ENCODE measurements at places on chromosomes 11 and 22.
A peak's percentile ranks its signal among the peaks of the same experiment; 100 is the strongest.

GRCh38 chr22:48744967-48745841, 1082.5 kb downstream of the BRD1 start:
- DNase-seq, result peak; percentile 7

GRCh38 chr22:29617922-29618629, 14.6 kb downstream of the NF2 start:
- DNase-seq, result no peak

DNA sequence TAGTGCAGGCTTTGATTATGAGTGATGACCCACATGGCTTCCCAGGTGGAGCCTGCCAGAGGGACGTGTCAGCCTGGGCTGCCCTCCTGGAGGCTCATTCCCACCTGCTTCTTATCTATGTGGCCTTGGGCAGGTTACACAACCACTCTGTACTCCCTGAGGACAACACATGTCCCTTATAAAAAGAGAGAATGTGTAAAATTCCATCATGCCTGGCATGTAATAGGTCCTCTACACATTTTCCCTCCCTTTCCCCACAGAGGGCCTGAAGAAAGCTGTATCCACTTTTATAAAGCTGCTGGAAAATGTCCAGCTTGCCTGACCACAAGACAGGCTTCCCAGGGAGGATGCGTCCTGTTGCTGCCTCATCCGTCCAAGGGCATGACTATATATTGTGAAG, 55.0 kb upstream of the VSTM5 start:
- DNase-seq, result no peak

GRCh38 chr11:99271527-99271926, 250.8 kb downstream of the CNTN5 start:
- DNase-seq, result no peak

DNA sequence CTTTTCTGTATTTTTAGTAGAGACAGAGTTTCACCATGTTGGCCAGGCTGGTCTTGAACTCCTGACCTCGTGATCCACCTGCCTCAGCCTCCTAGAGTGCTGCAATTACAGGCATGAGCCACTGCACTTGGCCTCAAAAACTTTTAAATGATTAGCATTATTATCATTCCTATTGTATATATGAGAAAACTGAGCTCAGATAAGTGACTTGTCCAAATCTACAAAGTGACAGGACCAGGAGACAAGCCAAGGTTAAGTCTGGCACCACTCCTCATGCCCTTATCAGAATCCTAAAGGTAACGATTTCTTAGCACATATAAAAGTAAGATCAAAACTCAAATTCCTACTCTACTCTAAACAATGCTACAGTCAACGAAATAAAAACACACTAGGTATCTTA, 32.2 kb upstream of the CHRNA10 start:
- DNase-seq, result no peak

DNA sequence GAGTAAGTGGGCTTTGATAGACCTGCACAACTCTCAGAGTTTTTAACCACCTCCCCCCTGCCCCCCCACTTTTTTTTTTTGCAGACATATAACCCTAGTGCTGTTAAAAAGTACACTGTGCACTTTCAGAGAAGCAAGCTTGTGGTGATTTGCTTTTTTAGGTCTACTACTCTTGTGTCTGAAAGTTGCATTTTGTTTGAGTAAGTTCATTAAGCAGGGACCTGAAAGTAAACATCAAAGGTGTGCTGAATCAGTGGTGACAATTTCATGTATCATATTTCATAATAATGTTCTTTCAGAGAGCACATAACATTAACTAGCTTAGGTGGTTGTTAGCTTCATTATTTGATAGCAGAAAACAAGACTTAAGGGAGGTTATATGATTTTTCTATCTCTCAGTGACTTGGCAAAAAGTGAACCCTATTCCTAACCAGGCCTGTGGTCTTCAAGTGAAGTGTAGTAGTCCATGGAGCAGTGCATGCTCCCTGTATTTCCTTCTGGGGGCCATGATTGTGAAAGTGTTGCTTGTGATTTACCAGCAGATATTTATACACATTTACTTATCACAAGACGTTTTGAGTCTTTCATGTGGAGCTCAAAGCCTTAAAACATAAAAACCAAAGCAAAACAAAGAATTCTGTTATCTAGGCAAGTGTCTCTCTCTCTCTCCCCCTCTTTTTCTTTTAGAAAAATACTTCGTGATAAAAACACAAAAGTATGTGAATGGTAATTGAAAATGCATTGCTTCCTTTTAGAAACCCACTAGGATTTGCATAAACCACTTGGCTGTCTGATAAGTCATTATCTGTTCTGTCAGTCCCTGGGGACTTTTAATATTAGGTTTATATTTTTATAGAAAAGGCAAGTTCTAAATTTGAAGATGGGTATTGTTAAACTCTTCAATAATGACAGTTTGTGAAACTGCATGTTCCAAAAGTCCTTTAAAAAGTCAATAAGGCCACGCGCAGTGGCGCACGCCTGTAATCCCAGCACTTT, 7.5 kb upstream of the RAG2 start:
- DNase-seq, result no peak

DNA sequence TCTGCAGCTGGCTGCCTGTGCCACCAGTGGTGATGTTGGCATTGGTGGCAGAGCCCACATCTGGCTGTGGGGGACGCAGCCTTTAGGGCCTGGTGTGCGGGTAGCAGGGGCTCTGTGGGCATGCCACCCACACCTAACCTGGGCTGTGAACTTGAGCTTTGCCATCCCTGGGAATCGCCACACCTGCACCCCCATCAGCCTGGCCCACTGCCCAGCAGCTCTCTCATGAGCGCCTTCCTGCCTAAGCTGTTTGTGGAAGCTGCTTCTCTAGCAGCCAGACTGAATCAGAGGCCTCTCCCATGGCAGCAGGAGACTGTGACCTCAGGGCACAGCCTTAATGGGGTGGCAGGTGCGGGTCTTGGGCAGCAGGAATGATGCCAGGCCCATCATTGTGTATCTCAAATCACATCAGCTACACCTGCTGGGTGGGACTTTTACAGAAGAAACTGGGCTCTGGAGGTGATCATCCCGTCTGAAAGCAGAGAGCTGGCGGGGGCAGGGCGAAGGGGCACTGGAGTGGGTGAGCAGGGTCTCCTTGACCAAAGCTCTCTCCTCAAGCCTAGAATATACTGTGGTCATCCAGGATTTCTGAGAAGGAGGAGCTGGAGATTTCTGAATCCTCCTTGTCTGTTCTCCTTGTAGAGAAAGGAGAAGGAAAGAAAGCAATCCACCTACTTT, 17.8 kb upstream of the CARS1 start:
- DNase-seq, result no peak

DNA sequence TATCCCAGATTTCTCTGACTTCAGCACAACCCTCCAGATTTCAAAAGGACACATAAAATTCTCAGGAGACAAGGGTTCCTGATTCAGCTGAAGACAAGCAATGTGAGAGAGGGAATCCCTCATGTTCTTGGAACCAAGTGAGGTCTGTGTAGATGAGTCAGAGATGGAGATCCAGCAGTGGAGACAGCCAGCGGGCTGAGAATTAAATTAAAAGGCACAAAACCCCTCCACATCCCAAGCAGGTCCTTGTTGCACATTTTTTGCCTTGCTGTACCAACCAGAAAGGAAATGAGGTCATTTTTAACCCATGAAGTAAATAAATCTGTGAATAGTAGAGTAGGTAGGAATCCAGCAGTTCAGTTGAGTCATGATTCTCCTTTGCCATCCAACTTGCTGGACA, 9.7 kb downstream of the MTNR1B start:
- no peak for DNase-seq

GRCh38 chr11:64268893-64269539, 15.4 kb downstream of the BAD start:
- DNase-seq, result peak; percentile 70

DNA sequence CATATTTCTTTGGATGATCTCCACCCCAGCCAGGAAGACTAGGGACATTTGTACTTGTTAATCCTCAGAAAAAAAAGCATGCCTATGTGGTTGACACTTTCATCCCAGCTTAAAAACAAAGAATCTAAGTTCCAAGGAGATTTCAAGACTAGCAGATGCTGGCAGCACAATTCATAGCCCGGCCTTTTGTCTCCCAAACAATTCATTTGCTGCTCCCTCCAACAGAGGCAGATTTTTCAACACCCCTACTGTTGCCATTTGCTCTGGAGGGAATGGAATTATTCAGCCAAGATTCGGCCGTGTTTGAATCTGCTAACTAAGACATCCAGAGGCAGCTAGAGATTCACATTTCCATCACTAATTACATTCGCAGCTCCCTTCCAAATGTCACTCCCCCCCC, 15.3 kb downstream of the P2RX3 start:
- no peak for DNase-seq

- DNase-seq, result no peak
These were observed 216.4 kb downstream of the MN1 start for GRCh38 chr22:27585141-27585540.

DNA sequence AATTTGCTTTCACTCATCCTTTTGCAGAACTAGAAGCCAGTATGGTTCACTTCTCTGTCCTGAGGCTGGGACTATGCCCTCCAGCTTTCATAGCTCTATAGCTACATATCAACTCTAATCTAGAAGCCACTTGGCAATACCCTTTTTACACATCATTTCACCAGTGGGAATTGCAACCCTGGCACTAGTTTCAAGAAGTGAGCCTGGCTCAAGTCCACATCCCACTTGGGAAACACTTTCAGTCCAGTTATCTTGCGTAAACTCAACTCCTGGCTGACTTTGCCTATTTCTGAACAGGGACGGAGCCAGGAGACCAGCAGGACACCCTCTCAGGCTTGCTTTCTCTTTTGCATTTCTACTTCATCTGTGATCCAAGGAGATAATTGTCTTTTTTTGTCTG, 19.9 kb upstream of the FAT3 start:
- DNase-seq, result no peak

DNA sequence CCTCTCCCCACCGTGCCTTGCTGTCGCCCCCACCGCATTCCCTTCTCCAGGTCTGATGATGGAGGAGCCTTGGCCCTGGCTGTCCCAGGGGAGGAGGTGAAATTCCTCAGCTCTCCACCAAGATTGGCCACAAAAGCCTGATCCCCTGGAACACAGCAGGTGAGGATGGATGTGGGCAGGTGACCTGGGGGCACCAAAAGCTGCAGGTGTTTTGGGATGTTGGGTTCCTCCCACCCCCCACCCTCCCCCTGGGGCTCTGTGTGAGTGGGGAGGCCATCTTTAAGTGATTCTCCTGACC, 639 bp downstream of the TRIOBP start:
- DNase-seq, result no peak

- no peak for DNase-seq
These were observed 141.6 kb downstream of the TRPC6 start for GRCh38 chr11:101442171-101442570.

- no peak for DNase-seq
These were observed 78.0 kb upstream of the CTSC start for GRCh38 chr11:88415495-88415894.

- peak; percentile 59 for DNase-seq
These were observed 199.0 kb downstream of the GRIK4 start for GRCh38 chr11:120710354-120711131.

DNA sequence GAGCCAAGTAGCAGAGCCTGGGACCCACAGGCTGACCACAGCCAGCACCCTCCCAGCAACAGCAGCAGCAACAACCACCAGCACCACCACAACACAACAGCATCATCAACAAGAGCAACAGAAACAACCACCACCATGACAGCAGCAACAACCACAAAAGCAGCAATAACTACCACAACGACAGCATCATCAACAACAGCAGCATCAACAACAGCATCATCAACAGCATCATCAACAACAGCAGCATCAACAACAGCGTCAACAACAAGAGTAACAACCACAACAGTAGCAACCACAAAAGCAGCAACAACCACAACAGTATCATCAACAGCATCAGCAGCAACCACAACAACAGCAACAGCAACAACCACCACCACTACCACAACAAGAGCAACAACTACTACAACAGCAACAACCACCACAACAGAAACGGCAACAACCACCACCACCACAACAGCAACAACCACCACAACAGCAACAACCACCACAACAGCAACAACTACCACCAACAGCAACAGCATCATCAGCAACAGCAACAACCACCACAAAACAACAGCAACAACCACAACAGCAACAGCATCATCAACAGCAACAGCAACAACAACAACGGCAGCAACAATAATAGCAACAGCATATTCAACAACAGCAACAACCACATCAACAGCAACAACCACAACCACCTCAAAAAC, 22.1 kb upstream of the FGF3 start:
- no peak for DNase-seq

DNA sequence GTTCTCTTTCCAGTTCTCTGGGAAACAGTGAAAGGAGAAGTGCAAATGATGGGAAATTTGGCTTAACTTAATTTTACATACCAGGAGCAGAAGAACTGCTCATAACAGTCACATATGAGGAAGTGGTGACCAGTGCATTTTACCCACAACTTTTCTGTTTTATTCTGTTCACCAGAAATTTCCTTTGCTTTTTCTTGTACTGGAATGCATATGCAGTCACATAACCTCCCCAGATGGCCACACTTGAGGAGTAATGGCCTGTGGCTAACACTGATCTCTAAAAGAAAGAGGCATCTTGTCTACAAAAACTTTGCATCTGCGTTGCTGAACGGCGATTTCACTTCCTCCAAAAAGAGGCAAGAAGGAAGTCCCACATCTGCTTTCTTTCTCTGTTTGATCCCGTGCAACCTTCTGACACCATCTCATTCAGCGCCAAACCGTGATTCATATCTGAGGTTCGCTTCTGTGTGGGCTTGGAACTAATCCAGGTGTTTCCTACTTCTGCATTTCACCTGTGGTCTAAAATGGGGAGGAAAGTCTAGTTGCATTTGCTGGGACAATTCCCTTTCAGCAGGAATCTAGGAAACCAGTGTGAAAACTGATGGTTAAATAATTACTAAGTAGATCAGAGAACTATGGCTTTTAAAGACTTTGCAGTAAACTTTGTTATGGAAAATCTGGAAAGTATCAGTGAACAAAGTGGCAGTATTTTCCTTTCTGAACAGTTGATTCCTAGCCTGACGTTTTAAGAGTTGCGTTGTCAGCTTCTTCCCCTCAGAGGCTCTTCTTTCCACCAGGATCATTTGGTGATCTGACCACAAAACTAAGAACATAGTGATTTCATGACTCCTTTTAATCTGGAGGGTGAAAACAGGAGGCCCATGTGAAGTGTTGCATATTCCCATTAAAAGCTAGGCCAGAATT, 4.2 kb upstream of the MPEG1 start:
- DNase-seq, result peak; percentile 64

DNA sequence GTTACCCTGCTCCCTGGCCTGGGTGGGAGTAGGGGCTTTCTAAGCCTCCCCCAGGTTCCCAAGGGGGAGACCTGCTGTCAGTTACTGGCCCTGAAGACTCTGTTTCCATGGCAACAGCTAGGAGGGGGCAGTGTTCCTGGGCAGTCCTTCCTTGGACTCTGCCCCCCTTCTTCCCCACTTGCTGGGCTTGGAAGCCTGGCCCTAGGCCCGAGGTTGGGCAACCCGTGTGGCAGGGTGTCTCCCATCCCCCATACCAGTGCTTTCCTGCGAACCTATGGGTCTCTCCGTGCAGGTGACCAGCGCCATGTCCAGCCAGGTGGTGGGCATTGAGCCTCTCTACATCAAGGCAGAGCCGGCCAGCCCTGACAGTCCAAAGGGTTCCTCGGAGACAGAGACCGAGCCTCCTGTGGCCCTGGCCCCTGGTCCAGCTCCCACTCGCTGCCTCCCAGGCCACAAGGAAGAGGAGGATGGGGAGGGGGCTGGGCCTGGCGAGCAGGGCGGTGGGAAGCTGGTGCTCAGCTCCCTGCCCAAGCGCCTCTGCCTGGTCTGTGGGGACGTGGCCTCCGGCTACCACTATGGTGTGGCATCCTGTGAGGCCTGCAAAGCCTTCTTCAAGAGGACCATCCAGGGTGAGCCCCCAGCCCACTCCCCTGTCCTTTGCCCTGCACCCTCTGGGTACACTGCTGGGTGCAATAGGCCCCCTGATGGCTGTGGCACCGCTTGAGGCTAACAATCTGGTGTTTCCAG, 1.7 kb downstream of the ESRRA start:
- no peak for DNase-seq
